H1 (cell line): ENCODE measurements at places on chromosomes 16 and 17.
A peak's percentile ranks its signal among the peaks of the same experiment; 100 is the strongest.

GRCh38 chr17:34799751-34800150 lies 161.5 kb downstream of the CCT6B start:
- H3K27me3 ChIP-seq = peaks cover 38% of the 10 kb centered on the region
- H3K27ac ChIP-seq = no peak overlapping the region
- H3K4me3 ChIP-seq = no peak overlapping the region
- H3K4me1 ChIP-seq = peaks cover 7% of the 10 kb centered on the region
- no peaks in the 10 kb centered on the region for H3K36me3 ChIP-seq

- DNase-seq = no peak
- H3K36me3 ChIP-seq = peaks cover 17% of the 10 kb centered on the region; the same call in 1 of the 2 replicates
- H3K27me3 ChIP-seq = no peaks in the 10 kb centered on the region
- no peaks in the 10 kb centered on the region for H3K4me1 ChIP-seq
Observed at GRCh38 chr17:693791-694638, 20.6 kb downstream of the VPS53 start.

GRCh38 chr17:33523577-33523981 lies 230.5 kb upstream of the ASIC2 start:
- H3K27ac ChIP-seq = no peak overlapping the region
- no peak overlapping the region for H3K4me3 ChIP-seq
- H3K36me3 ChIP-seq = no peaks in the 10 kb centered on the region
- 0 out of 2 replicates have a peak, but pooled peaks cover 3% of the 10 kb centered on the region for H3K4me1 ChIP-seq
- no peak for DNase-seq
- H3K27me3 ChIP-seq = no peaks in the 10 kb centered on the region

DNA sequence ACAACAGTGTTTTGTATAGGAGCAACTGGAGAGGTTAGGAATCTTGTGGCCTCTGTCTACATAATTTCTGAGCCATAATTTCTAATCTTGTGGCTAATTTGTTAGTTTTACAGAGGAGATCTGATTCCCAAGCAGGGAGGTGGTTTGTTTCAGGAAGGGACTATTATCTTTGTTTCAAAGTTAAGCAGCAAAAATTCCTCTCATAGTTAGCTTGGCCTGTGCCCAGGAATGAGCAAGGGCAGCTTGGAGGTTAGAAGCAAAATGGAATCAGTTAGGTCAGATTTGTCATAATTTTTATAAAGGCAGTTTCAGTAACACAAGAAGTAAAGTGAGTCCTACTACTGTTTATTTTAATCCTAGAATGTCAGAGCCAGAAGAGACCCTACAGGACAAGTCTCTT lies 2.0 kb upstream of the RDM1 start:
- H3K4me1 ChIP-seq = peaks cover 3% of the 10 kb centered on the region
- H3K36me3 ChIP-seq = no peaks in the 10 kb centered on the region
- no peak for DNase-seq
- H3K27ac ChIP-seq = no peak overlapping the region

DNA sequence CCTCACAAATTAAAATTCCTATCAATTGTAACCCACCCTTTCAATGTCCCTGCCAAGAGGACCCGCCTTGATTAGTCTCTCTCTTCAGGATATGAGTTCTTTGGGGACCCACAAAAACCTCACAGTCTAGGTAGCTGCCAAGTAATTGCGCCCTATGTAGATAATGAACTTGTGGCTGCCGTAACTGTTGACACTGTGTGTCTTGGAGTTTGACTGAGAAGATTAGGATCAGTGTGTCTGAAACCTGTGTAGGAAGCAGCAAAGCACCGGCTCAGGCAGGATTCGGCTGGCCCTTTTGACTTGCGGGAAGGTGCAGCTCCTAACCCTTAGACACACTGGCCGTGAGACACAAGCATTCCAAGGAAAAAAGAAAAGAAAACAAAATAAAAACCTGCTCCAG lies 17.8 kb upstream of the SLC6A4 start:
- no peaks in the 10 kb centered on the region for H3K4me1 ChIP-seq
- peaks cover 17% of the 10 kb centered on the region for H3K36me3 ChIP-seq
- H3K27ac ChIP-seq = no peak overlapping the region
- no peak overlapping the region for H3K4me3 ChIP-seq

DNA sequence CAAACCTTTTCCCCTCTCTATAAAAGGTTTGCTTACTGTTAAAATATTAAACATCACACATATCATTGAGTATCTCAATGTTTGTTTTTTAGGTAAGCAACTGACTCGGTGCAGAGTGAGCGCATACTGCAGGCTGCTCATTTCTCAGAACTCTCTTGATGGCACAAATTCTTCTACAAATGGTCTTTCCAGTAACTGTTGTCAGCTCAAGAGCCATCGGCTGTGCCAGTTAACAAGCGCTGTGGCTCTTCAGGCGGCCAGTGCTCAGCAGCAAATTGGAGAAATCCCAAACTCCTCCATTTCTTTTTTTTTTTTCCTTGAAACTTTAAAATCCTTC lies 8.6 kb downstream of the ABCA3 start:
- no peak overlapping the region for H3K27ac ChIP-seq
- H3K4me3 ChIP-seq = no peak overlapping the region

DNA sequence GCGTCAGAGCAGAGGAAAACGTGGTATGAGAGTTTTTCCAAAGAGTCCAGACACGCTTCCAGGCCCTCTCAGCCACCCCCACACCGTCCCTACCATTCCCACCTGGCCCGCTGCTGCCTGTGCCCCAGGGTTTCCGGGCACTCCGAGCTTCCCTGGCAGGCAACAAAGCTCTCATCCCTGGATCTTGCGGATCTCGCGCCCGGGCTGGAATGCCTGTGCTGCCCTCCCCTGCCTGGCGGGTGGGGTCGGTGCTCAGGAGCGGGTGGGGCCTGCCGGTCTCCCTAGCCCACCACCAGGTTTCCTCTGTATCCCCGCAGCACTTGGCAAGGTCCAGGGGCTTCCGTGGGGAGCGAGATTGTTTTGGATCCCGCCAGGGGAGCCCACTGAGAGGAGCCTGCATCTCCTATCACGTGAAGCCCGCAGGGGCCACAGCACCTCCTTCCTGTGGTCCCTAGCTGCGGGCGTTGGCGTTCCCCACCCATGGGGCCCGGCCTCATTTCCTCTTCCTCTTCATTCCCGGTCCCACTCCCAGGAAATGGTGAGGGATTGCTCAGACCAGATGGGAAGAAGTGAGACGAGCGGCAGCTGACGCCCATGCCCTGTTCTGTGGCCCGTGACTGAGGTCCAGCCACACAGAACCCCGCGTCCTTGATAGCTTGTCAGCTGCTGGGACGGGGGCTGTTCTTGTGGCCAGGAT lies 11.0 kb downstream of the TBC1D24 start:
- H3K27ac ChIP-seq = no peak overlapping the region
- no peaks in the 10 kb centered on the region for H3K4me1 ChIP-seq
- no peak overlapping the region for H3K4me3 ChIP-seq
- H3K36me3 ChIP-seq = no peaks in the 10 kb centered on the region
- no peaks in the 10 kb centered on the region for H3K27me3 ChIP-seq
- DNase-seq = no peak

GRCh38 chr17:28331891-28332420 lies 3.3 kb downstream of the IFT20 start:
- no peak overlapping the region for H3K27ac ChIP-seq
- no peaks in the 10 kb centered on the region for H3K27me3 ChIP-seq
- DNase-seq = no peak
- peaks cover 24% of the 10 kb centered on the region for H3K36me3 ChIP-seq
- no peak overlapping the region for H3K4me3 ChIP-seq
- H3K4me1 ChIP-seq = no peaks in the 10 kb centered on the region; the same call in 1 of the 2 replicates

GRCh38 chr16:85947230-85948137 lies 48.5 kb downstream of the IRF8 start:
- H3K27ac ChIP-seq = no peak overlapping the region
- no peak overlapping the region for H3K4me3 ChIP-seq
- H3K4me1 ChIP-seq = no peaks in the 10 kb centered on the region

- no peaks in the 10 kb centered on the region for H3K27me3 ChIP-seq
- no peaks in the 10 kb centered on the region for H3K4me1 ChIP-seq
- H3K4me3 ChIP-seq = no peak overlapping the region
- no peaks in the 10 kb centered on the region for H3K36me3 ChIP-seq
- H3K27ac ChIP-seq = no peak overlapping the region
Observed at GRCh38 chr17:56471696-56472095, 121.8 kb upstream of the NOG start.

- H3K27ac ChIP-seq = no peak overlapping the region
- no peaks in the 10 kb centered on the region for H3K27me3 ChIP-seq
- DNase-seq = no peak
- no peak overlapping the region for H3K4me3 ChIP-seq
Observed at GRCh38 chr17:62657690-62658089, 30.2 kb downstream of the MRC2 start.

DNA sequence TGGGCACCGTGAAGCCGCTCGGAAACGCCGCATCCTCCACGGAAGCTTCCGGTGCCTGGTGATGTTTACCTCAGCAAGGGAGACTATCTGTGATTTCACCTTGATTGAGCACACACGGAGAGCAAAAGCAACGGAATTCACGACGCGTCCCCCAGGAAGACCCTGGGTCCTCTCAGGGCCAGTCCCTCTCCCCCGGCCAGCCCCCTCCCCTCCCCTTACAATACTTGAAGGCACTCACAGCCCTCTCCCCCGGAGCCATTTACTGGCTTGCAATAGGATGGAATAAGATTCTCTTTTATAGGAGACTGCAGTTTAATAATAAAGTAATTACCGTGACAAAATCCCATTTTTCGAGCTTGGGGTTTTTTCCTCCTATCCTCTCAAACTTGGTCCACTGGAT lies 104.7 kb downstream of the ENGASE start:
- DNase-seq = no peak
- no peak overlapping the region for H3K4me3 ChIP-seq
- H3K27ac ChIP-seq = no peak overlapping the region
- H3K27me3 ChIP-seq = peaks cover 5% of the 10 kb centered on the region
- no peaks in the 10 kb centered on the region for H3K36me3 ChIP-seq

DNA sequence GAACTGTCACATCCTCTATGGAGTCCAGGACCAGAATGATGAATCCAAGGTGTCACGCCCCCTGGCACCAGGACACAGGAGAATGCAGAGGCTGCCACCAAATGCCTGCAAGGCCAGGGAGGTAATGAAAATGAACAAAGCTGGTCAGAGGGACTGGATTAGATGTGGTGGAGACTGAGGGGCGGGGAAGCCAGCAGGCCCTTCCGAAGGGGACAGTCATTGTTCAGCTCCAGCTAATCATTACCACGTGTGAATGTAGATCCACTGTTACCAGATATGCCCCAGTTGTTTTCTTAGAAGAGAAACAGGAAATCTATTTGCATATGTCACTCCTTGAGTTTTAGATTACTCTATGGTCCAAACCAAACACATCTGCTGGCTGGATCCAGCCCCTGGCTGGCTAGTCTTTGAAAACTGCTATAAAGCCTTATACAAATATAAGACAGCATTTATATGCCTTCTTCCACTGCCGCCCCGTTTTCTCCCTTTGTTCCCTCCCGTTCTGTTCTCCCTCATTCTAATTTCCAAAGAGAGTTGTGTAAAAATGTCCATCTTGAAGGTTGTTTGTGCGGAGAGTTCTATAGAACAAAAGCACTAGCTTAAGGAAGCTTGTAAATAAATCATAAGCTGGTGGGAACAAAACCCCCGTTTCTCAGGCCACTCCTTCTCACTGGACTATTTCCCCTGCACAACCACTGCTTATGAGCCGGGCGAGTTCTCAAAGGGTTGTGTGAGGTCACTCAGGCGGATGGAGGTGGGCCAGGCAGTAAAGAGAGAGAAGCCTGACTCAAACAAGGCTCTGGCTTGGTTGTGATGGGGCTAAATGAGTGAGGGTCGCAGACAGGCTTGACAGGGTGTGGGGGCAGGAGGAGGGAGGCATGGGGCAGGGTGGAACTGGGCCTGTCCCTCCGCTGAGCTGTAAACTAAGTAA lies 14.2 kb downstream of the CRYM start:
- DNase-seq = no peak
- no peaks in the 10 kb centered on the region for H3K36me3 ChIP-seq
- no peaks in the 10 kb centered on the region for H3K27me3 ChIP-seq
- H3K27ac ChIP-seq = no peak overlapping the region
- no peak overlapping the region for H3K4me3 ChIP-seq

DNA sequence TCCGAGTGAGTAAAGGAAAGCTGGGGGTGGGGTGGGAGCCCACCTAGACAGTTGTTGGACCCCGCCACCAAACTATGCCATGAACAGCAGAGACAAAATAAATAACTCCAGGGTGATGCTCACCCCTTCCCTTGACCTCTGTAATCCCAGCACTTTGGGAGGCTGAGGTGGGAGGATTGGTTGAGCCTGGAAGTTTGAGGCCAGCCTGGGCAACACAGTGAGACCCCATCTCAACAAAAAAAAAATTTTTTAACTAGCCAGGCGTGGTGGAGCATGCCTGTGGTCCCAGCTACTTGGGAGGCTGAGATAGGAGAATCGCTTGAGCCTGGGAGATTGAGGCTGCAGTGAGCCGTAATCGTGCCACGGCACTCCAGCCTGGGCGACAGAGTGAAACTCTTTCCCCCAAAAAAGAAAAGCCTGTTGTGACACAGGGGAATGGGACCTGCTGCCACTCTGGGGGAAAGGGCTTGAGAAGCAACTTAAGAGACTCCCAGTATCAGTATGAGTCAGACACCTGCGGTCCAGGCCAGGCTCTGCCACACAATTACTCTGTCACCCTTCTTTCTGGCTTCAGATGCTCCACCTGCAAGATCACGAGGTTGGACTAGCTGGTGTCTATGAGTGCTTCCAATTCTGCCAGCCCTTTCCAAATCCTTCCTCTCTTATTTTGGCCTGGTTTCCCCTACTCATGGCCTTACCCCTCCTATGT lies 5.0 kb downstream of the SGCA start:
- H3K27me3 ChIP-seq = no peaks in the 10 kb centered on the region
- H3K4me3 ChIP-seq = no peak overlapping the region
- H3K4me1 ChIP-seq = peaks cover 12% of the 10 kb centered on the region
- no peaks in the 10 kb centered on the region for H3K36me3 ChIP-seq

DNA sequence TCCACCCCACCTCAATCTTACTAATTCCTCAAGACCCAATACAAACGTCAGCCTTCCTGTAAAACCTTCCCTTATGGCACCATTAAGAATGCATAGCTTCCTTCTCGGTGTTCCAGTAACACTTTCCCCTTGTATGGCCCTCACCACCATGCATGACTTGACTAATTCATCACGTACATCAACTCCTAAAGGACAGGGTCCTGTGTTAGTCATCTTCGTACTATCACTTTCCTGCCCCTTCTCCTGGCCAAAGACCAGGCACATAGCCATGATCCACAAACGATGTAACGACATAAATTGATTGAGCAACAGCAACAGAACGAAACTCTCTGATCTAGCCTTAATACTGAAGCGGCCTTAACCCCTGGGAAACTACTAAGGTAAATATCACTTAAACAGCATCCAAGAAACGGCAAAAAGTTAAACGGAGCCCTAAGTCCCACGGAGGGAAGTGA lies 612 bp downstream of the PSMD12 start:
- DNase-seq = no peak
- no peaks in the 10 kb centered on the region for H3K27me3 ChIP-seq

GRCh38 chr17:27245230-27245696 lies 48.7 kb upstream of the WSB1 start:
- peaks cover 9% of the 10 kb centered on the region; the same call in 1 of the 2 replicates for H3K4me1 ChIP-seq
- H3K4me3 ChIP-seq = no peak overlapping the region
- no peak overlapping the region for H3K27ac ChIP-seq
- no peaks in the 10 kb centered on the region for H3K27me3 ChIP-seq
- no peaks in the 10 kb centered on the region for H3K36me3 ChIP-seq

GRCh38 chr17:12318571-12319266 lies 298.0 kb downstream of the MAP2K4 start:
- no peaks in the 10 kb centered on the region for H3K36me3 ChIP-seq
- no peak for DNase-seq
- H3K27me3 ChIP-seq = no peaks in the 10 kb centered on the region
- H3K4me3 ChIP-seq = no peak overlapping the region

- H3K4me3 ChIP-seq = peak overlapping the region; percentile 83
- DNase-seq = peak; percentile 70
- no peaks in the 10 kb centered on the region for H3K36me3 ChIP-seq
- H3K27ac ChIP-seq = peak overlapping the region; percentile 74
- H3K4me1 ChIP-seq = peaks cover 48% of the 10 kb centered on the region
Observed at GRCh38 chr17:77373299-77374169, 232.8 kb downstream of the SEC14L1 start.

GRCh38 chr16:86300746-86301481 lies 209.4 kb upstream of the FOXF1 start:
- no peaks in the 10 kb centered on the region for H3K4me1 ChIP-seq
- H3K27ac ChIP-seq = no peak overlapping the region
- no peak for DNase-seq
- H3K4me3 ChIP-seq = no peak overlapping the region
